ENCODE measurements at places on chromosomes 5 and 9. TPM values are rescaled to one million over a fixed set of nuclear protein-coding genes. Genes with fewer than 3 reads are reported as not detected.

The SHROOM1 gene
- 16.2 TPM for polyA plus RNA-seq

DNA sequence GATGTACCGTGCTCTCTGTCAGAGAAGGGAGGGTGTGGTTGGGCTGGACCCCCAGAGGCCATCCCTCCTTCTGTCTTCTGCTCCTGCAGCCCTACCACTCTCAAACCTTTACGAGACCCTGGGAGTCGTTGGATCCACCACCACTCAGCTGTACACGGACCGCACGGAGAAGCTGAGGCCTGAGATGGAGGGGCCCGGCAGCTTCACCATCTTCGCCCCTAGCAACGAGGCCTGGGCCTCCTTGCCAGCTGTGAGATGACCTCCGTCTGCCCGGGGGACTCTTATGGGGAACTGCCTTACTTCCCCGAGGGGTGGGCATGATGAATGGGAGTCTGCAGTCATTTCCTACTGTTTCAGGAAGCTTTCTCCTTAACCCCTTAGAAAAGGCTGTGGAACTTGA lies 17.5 kb downstream of the TGFBI start:
- DNase-seq: no peak

- DNase-seq: no peak
Measured at GRCh38 chr9:92385477-92385876, 18.9 kb downstream of the OGN start.

The ZCCHC9 gene
- 41.0 TPM for polyA plus RNA-seq

The DPYSL3 gene
- polyA plus RNA-seq: 36.0 TPM

DNA sequence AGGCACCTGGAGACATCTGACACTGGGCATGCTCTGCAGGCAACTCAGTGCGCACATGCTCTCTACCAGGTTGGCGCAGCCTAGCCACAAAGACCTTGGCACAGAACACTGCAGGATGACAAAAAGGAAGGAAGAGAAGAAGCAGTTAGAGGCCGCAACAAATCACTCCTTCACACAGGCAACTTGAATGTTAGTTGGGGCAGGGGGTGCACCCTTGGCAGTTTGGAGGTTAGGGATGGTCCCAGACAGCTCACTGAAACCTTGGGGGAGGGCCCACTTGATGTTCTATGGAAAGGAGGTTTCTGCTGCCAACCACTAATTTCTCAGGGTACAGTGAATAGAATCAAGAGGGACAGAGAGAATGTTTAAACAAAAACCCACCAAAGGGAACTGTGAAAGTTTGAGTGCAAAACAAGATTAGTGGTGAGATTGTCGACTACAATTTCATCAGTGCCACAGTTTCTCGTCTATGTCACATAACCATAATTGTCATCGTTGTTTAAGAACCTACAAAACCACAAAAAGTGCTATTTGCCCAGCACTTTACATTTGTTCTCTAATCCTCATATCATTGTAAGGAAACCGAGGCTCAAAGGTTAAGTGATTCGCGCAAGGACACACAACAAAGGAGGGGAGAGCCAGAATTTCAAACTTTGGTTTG lies 48.7 kb downstream of the FBXW11 start:
- DNase-seq: no peak

GRCh38 chr5:64947031-64947430 lies 178.3 kb downstream of the CWC27 start:
- no peak for DNase-seq

The LRRC26 gene
- polyA plus RNA-seq: 0.29 TPM

The PCDHGA9 gene
- polyA plus RNA-seq: 5.0 TPM

The CFAP90 gene
- 4.8 TPM for polyA plus RNA-seq

DNA sequence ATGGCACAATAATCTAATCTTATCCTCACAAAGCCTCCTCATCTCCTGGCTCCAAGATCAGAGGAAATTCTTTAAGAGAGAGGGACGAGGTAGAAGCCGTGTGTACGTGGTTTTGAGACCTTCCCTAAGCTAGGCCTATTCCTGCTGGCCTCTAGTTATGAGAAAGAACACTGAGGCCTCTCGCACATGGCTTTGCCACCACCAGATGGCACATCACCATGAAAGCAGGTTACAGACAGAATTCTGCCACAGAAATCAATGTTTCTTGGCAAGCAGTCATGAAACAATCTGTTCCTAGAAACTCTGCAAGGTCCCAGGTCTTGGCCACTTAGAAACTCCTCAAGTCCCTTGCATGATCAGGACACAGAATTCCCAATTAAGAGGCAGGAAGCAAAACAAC lies 268.2 kb upstream of the TAS2R1 start:
- DNase-seq: no peak

- no peak for DNase-seq
Measured at GRCh38 chr9:9790216-9790872, 822.5 kb downstream of the PTPRD start.

DNA sequence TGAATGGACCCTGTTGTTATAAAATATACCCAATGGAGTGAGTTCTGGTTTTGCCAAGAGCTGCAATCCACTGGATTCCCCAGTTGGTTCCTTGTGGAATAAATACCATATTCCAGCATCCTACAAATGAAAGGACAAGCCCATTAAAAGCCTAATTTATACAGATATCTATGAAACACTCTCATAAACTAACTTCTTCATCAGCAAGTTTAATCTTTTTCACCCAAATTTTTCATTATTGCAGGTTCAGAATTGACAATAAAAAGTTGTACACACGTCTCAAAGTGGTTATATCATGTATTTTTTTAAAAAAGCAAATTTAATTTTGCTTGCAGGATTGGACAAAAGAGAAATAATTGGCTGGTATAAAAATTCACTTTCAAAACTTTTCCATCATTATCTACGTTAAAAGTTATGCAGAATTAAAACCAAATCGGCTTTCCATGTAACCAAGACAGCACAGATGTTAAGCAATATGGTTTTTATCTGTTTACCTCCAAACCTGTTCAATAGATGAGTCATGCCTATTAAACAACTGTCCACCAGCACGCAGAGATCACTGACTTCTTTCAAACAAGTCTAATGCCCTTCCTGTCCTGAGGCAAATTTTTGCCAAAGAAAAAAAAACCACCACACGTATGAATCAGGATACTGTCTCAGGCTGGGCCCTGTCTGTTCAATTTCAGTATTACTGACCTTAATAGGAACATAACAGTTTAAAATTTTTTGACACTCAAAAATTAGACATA lies 42.5 kb downstream of the CEMIP2 start:
- DNase-seq: no peak

- DNase-seq: no peak
Measured at GRCh38 chr5:128083811-128084227, 253 bp downstream of the SLC12A2 start.

The C9orf153 gene
- polyA plus RNA-seq: 0.21 TPM

The CD72 gene
- polyA plus RNA-seq: 3.4 TPM

- no peak for DNase-seq
Measured at GRCh38 chr9:38008168-38009034, 60.6 kb downstream of the SHB start.

DNA sequence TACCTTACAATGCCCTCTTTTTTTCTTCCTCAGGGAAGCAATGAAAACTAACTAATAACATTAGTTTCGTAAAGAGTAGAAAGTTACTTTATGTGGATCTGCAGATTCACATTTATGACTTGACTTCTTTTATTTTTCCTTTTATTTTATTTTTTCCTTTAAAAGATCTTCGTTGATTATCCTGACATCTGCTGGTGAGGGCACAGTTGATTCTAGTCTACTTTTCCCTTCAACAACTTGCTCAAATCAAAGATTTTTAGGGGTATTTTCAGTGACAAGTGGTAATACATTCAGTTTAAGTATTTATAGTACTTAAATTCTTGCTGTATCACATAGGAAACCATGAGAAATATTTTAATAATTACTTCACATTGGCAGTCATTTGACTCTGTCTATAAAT lies 4.9 kb downstream of the EDIL3 start:
- DNase-seq: no peak

The DIRAS2 gene
- polyA plus RNA-seq: 5.5 TPM

The HAVCR2 gene
- 12.9 TPM for polyA plus RNA-seq

DNA sequence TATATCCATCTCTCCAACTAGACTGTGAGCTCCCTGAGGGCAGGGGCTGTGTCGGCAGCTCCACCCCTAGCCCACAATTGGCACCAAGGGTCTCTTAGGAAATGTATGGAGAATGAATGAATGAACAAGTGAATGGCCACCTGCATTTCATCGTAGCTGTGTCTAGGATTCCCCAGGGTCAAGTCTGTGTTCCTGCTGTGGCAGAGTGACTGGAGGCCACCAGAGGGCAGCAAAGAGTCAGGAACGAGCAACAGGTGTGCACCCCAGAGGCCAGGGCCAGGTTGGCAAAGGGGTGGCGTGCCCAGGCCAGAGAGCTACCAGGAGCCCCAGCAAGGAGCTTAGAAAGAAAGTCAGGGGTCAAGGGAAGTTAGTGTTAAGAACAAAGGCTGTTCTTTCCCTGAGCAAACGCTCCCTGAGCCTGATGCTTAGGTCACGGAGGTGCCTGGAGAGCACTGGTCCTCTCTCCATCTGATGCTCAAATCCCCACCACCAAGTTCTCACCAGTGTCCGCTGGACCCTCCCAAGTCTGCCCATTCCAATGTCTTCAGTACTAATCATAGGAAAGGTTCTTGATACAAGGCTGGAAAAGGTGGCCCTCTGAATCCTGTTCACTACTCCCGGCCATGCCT lies 160.7 kb downstream of the PAX5 start:
- DNase-seq: no peak

The TPRN gene
- polyA plus RNA-seq: 15.4 TPM

GRCh38 chr5:137215780-137216179 lies 283.3 kb downstream of the SPOCK1 start:
- DNase-seq: no peak

The FOXD4L4 gene
- not detected for polyA plus RNA-seq

- DNase-seq: no peak
Measured at GRCh38 chr9:135683401-135684034, 15.8 kb downstream of the SOHLH1 start.

The PIP5KL1 gene
- polyA plus RNA-seq: 2.8 TPM

- DNase-seq: no peak
Measured at GRCh38 chr9:37221489-37222106, 101.2 kb downstream of the ZCCHC7 start.

- DNase-seq: no peak
Measured at GRCh38 chr9:134062461-134063087, 5.3 kb downstream of the BRD3 start.

- no peak for DNase-seq
Measured at GRCh38 chr9:38390442-38390841, 2.1 kb upstream of the ALDH1B1 start.

GRCh38 chr5:166493612-166494011 lies 1797.8 kb upstream of the WWC1 start:
- no peak for DNase-seq

The OSMR gene
- polyA plus RNA-seq: 11.0 TPM

DNA sequence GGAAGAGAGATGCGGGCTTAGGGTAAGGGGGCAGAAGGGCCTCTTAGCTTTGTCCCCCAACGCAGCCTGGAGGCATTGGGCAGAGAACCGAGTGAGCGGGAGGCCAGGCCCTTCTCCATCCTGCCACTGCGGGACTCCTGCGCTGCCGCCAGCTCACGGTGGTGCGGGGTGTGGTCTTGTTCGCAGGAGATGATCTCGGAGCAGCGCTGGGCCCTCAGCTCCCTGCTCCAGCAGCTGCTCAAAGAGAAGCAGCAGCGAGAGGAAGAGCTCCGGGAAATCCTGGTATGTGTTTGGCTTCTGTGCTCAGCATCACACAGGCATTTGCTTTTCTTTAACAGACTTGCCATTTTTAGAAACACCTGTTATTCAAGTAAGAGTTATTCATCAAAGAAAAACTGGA lies 41.3 kb downstream of the LRSAM1 start:
- DNase-seq: no peak

GRCh38 chr5:135505973-135506372 lies 29.8 kb downstream of the NEUROG1 start:
- DNase-seq: no peak

The LURAP1L gene
- polyA plus RNA-seq: 20.8 TPM

GRCh38 chr5:57437976-57438805 lies 44.4 kb downstream of the ACTBL2 start:
- no peak for DNase-seq

DNA sequence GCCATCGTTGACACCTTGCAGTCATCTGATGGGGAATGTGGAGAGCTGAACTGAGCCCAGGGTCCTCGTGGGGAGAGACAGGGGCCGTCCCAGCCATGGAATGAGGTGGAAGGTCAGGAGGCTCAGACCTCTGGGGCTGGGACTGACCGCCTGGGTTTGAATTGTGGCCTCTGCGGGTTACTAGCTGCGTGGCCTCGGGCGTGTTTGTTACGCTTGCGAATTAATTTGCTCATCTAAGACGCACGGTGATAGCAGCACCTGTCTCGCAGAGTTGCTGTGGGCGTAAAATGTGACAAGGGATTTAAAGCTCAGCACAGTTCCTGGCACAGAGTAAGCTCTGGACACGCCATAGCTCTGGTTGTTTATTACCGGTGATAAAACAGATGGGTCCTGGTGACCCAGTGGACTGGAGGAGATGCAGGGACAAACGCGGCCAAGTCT lies 19.4 kb upstream of the DAB2IP start:
- no peak for DNase-seq

The TNFSF15 gene
- polyA plus RNA-seq: 4.4 TPM

GRCh38 chr5:148438933-148439332 lies 55.2 kb downstream of the FBXO38 start:
- DNase-seq: no peak

GRCh38 chr9:88777498-88778312 lies 213.6 kb upstream of the S1PR3 start:
- DNase-seq: no peak

DNA sequence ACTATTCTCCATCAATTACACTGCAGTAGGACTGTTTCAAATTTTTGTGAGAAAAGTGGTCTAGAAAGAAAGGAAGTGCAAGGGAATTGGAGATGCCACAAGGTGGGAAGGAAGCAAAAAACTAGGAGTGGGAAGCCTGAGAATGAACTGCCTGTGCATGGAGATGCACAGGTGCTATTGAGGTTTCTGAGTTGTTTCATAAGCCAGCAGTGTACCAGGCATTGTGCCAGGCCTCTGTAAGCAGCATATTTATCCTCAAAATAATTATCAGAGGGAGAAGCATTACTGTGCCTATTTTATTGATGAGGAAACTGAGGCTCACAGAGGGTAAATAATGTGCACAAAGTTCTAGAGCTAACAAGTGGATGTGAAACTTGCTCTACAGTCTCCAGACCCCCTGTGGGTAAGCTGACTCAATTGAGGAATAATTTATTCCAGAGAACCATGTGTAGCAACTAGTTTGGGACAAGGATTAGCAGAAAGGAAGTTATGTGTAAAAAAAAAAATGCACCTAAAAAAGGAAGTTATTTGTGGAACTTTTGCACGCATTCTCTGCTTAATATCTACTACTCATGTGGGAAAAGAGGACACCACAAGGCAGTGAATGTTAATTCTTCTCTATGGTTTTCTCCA lies 96.7 kb downstream of the SNCAIP start:
- no peak for DNase-seq

- DNase-seq: no peak
Measured at GRCh38 chr5:143511736-143512135, 108.2 kb upstream of the NR3C1 start.

- no peak for DNase-seq
Measured at GRCh38 chr9:87787735-87788134, 61.8 kb downstream of the CTSL start.

Measured in left renal cortex interstitium (tissue), 4 donors.